Jurkat, Clone E6-1 (cell line): ENCODE measurements at places on chromosomes 2 and 18.

- no peak for DNase-seq
These were observed 355.2 kb downstream of the GALNT13 start for GRCh38 chr2:154226931-154227330.

DNA sequence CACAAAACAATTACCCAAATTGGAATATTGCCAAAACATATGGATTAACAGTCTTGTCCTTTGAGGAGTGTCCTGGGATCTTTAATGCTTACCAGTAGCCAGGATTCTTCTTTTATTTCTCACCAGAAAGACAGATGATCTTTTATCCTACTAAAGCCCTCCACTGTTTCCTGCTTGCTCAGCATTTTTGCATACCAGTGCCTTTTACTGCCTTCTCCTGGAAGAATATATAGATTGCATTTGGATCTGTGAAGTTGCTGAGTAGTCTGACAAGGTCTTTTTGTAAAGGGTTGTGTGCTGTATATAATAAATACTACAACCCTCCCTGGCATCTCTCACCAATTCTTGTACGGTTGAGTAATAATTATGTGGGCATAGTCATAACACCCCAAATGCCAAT, 652.2 kb downstream of the LRRTM4 start:
- no peak for DNase-seq

GRCh38 chr2:174593041-174593440, 4.6 kb downstream of the WIPF1 start:
- no peak for DNase-seq

DNA sequence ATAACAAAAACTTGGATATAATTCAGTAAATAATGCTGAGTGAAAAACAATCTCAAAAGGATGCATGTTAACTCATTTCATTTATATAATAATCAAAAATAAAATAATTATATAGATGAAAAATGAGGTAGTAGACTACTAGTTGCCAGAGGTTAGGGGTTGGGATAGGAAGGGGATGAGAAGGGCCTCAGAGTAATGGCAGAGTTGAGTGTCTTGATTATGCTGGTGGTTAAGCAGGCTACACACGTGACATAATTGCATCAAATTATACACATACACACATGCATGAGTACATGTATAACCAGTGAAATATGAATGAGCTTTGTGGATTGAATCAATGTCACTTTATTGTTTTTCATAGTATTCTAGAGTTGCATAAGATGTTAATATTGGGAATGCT, 201.0 kb downstream of the RIT2 start:
- DNase-seq = no peak

- no peak for DNase-seq
These were observed 363.0 kb upstream of the FANCL start for GRCh38 chr2:58604096-58604495.

DNA sequence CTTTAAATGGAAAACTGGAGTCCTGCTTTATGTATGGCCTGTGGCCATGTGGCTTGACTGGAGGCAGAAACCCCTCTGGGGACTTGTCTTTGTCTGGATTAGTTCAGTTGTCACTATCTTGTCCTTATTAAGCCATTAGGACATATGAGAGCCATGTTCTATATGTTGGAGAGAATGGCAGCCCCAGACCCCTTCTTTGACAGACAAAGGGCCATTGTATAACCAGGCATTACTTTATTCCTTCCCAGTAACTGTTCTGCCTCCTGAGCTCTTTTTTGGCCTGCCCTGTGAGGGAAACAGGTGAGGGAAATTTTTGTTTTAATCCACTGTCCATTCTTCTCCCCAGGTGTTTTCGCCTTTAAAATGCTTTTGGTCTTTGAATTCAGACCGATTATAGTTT, 43.3 kb downstream of the FSHR start:
- no peak for DNase-seq

DNA sequence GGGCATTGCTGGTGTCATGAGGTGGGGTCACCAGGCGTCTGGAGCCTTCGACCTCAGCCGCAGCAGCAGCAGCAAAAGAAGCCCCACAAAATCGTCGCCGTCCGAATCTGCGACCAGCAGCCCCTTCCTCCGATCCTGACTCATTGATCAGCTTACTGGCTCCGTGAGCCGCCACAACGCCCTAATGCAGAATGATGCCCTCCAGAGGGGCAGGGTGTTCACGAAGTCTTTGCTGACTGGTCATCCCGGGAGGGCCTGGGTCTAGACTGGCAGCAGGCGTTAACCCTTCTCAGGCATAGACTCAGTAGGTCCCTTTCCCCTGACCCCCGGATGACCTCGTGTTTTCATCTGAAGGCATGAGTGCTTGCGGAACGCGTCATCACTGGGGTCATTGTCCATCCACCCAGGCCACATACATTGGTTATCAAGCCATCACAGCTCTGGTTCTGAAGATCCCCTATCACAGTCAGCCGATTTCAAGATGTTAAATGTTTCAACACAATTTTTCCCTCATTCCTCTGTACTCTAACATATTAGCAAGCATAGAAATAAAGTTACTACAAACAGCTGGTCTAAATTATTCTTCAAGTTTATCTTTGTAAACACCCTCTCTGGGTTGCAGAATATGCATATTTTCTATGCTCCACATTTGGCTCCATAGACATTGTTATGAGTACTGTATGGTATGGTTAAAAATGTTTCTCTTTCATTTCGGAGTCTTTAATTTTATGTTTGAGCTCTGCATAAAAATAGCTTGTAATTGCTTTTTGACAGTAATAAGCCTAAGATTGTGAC, 83.3 kb upstream of the SALL3 start:
- no peak for DNase-seq

DNA sequence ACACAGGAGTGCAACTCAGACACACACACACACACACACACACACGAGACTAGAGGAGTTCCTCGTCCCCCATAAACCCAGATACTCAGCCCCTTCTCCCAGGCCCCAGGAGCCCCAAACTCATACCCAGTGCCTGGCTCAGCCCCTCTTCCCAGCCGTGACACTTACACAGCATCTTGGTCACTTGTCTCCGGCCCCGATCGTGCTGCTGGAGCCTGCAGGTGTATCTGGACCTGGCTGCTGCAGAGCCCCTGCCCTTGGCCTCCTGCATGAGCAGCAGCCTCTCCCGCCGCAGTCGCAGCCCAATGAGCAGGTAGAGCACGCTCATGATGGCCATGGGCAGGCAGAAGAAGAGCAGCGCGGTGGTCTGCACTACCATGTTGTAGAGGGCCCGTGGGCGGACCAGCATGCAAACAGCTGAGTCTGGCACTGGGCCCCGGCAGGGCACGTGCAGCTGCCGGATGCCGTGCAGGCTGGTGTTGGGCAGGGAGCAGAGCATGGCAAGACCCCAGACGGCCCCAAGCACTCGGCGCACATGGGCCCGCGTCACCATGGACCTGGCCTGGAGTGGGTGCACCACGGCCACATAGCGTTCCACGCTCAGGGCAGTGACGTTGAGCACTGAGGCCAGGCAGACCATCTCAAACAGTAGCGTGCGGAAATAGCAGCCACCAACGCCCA, 2.1 kb downstream of the NMUR1 start:
- DNase-seq = no peak

GRCh38 chr2:71962350-71962749, 185.3 kb downstream of the CYP26B1 start:
- no peak for DNase-seq

DNA sequence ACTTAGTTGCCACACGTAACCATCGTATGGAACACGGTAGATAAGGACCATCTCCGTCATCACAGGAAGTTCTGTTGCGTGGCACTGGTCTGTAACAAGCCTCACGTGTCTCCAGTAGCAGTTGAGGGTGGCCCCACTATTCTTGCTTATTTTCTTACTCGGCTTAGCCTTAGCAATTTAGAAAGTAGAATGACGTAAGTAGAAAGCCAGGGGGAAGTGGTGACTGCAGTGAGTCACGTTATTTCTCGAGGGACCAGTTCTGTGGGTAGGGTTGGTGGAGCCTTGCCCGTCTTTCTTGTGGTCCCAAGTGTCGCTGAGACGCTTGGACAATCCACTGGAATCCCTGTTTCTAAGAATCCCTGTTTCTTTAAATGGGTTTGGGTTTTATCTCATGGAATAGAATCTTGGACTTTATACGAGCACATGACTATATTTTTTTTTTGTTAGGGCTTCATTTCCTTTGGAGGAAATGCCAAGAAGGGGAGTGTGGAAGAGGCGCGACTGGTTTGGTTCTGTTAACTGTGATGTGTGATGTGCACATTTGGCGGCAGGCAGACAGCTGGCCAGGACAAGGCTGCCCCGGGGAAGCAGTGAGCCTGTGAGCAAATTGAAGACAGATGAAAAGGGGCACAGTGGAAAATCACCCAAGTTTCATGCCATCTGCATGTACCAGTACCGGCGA, 96.2 kb downstream of the CABLES1 start:
- DNase-seq = peak; percentile 36

- DNase-seq = no peak
These were observed 13.1 kb downstream of the STARD7 start for GRCh38 chr2:96195410-96196066.

- peak; percentile 83 for DNase-seq
These were observed 1.4 kb upstream of the CASP8 start for GRCh38 chr2:201258666-201259615.

- DNase-seq = no peak
These were observed 84.3 kb upstream of the SERTAD2 start for GRCh38 chr2:64738026-64738425.

DNA sequence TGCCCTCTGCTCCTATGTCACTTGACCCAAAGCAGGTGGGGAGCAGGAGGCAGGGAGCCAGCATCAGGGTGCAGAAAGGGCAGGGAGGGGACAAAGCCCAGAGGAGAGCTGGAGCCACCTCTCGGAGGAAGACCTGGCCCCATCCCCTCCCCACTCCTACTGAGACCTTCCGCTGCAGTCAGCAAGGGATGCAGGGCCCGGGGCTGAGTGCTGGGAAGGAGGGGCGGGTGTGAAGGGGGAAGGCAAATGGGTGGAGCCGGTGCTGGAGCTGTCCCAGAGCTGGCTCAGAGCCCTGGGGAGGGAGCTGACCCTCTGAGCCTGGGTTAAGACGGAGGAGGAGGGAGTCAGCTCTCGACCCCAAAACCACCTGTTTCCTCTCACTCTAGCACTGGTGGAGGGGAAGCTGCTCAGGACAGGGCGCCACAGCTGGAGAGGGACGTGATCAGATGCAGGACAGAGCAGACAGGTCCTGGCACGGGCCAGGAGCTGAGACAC, 33.8 kb downstream of the HS1BP3 start:
- DNase-seq = no peak
